ENCODE measurements at places on chromosomes 6 and 20.

DNA sequence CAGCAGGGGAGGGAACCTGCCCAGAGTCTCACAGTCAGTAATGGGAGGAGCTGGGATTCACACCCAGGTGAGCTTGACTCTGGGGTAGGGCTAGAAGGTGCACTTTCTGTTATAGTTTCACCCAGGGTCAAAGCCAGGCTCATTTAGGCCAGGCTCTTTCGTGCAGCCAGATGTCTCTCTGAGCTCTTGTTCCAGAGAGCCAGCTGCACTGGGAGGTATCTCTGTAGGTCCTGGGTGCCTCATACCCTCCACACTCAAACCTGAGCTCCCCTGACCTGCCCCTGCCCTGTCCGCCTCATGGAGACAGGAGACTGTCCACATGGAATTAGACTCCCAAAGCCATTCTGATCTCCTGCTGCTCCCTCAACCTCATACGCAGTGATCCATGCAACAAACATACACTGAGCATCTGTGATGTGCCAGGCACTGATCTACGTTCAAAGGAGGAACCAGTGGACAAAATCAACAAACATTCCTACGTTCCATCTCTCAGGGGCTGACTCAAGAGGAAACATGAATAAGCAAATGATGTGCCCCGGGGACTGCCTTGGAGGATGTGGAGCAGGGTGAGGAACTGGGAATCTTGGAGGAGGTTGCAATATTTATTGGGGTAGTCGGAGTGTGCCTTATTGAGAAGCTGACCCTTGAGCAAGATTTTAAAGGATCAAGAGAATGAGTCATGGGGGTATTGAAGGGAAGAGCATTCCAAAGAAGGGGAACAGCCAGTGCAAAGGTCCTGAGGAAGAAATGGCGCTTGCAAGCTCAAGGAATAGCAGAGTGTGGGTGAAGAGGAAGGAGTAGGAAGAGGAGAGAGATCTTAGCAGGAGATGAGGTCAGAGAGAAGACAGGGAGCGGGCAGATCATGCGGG lies 71.3 kb upstream of the TOX2 start:
- no peak for DNase-seq

DNA sequence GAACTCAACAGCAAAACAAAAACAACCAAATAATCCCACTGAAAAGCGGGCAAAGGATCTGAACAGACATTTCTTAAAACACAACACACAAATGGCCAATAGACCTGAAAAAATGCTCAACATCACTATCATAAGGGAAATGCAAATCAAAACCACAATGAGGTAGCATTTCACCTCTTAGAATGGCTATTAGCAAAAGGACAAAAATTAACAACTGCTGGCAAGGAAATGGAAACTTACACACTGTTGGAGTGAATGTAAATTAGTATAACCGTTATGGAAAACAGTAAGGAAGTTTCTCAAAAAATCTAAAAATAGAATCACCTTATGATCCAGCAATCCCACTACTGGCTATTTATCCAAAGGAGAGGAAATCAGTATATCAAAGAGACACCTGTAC lies 20.9 kb downstream of the FAM8A1 start:
- no peak for DNase-seq

GRCh38 chr6:138818496-138819194 lies 22.8 kb downstream of the ECT2L start:
- no peak for DNase-seq

GRCh38 chr20:45792317-45793118 lies 764 bp downstream of the DNTTIP1 start:
- DNase-seq: no peak

- no peak for DNase-seq
These were observed 128.6 kb downstream of the UNC5CL start for GRCh38 chr6:40910260-40910893.

- DNase-seq: no peak
These were observed 37.0 kb downstream of the BCKDHB start for GRCh38 chr6:80143419-80143937.

GRCh38 chr6:138518054-138518453 lies 18.8 kb upstream of the NHSL1 start:
- DNase-seq: no peak

DNA sequence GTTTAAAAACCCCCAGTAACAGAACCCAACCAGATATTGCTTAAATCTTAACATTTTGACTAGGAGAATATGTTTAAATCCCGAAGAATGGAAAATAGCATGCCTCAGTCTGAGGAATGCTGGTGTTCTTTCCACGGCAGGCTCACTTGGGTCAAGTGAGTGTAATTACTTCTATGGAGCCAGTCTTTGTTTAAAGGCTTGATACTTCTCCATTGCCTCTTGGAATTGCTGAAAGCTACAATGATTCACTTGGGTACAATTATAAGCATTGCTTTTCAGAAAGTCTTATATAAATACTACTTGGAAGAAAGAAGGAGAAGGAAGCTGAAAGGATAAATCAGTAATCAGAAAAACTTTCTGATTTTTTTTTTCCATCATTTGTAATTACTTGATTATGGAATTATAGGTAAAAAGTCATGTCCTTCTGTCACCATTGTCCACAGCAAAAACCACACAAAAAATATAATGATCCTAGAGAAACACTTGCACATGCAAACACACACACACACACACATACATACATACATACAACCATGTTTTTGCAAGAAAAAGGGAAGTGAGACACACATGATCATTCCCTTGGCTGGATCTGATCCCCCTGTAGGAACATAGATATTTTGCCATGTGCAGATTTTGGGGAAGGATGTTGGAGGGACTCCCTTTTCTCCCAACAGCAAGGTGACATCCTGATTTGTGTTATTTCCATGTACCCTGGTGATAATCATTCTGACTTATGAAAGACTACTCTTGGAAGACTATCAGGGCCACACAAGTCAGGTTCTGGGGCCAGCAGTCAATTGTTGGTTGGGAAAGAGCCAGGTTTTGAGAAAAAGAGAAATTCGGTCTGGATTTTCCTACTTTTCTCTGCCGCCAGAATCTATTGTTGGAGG lies 396.0 kb upstream of the BTBD3 start:
- DNase-seq: no peak

DNA sequence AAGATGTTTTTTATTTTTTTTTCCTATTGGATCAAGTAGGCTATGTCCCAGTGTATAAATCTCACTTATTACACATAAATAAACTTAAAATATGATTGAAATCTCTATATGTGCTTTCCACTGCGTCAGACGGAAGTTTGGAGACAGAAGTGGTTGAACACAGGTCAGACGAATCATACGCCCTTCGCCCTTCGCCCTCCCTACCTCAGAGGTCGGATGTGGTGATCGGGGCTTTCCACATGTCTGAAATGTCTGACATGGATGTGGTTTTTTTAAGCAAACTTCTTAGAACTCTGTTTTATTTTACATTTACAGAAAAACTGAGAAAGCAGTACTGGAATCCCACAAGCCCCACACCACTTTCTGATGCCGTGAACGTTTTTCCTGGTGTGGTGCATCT lies 344.4 kb downstream of the THBS2 start:
- DNase-seq: no peak

GRCh38 chr6:168126566-168127383 lies 47.8 kb upstream of the FRMD1 start:
- DNase-seq: no peak

DNA sequence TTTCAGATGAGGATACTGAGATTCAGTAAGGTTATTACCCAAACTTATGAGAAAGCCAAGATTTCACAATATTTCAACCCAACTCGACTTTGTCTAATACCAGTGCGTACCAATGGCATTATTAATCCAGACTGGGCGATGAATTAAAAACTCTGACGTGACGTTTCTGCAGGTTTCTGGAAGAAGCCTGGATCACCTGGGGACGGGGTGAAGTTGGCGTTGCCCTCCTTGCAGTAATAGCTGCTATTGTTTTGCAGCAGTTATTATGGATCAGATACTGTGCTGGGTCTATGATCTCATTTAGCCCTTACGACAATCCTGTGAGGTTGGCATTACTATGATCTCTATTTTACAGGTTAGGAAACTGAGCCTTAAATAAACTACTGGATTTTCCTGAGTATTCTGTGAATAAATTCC lies 569 bp upstream of the CDC5L start:
- DNase-seq: no peak

GRCh38 chr6:29011276-29011734 lies 6.2 kb upstream of the ZNF311 start:
- DNase-seq: no peak

DNA sequence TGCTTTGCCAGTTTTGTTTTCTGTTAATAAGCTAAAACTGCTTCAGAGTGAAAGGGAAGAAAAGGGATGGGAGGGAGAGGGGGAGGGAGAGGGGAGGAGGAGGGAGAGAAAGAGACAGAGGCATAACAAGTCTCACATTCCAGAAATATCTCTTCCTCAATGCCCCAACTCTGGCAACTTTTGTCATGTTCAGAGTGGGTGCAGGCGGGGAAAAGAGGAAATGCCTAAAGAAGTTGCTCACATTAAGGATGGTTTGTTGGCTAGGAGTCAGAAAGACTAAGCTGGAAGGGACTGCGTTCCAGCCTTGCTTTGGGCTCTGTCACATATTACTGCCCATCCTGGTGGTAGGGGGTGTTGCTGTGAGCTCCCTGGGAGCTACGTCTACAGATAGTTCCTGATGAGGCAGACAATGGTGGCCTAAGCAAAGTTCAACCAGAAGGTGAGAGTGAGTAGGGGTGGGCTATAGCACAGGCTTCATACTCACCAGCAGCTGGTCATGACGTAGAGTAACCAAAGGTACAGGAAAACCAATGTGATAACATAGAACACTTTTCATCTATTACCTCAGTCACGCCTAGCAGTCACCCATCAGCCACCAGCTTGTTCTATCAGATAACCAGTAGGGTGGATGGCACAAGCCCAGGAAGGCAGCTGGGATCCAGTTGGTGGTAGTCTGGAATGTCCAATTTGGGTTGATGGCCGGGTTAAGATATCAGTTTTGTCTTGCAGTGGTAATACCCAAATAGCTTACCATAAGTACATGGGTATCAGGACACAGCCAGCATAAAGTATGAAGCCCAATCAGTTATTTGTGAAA lies 2.1 kb downstream of the TSPYL4 start:
- DNase-seq: no peak

GRCh38 chr6:97456070-97456469 lies 173.1 kb upstream of the MMS22L start:
- no peak for DNase-seq

DNA sequence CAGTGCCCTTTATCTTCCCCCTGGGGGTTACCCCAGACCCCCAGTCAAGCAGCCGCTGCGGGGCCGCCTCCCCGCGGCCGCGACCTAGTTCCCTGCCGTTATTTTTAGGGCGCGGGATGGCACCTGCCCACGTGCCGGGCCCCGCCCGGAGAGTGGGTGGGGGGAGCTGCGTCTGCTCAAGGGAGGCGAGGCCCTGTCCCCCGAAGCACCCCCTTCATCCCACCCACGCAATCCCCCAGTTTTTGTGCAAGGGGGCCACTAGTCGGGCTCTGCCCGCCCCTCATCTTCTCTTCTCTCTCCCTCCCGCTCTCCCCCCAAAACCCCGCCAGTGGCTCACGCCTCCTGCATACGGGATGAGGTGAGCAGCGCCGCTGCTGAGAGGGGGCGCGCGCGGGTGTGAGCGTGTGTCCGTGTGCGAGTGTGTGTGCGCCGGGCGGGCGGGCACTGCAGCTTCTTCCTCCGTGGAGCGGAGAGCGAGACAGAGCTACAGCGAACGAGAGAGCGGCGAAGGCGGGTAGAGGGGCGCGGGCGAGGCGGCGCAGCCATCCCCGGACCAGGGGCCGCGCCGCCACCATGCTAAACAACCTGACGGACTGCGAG lies at the start of gene SLC12A5:
Gene SLC12A5, plus strand, starts transcription at position 444 of the 600 bp plus-strand sequence. Its CDS starts 130 bp downstream, at position 574.
- no peak for DNase-seq

- no peak for DNase-seq
These were observed 184.7 kb upstream of the PREP start for GRCh38 chr6:105587349-105588122.

DNA sequence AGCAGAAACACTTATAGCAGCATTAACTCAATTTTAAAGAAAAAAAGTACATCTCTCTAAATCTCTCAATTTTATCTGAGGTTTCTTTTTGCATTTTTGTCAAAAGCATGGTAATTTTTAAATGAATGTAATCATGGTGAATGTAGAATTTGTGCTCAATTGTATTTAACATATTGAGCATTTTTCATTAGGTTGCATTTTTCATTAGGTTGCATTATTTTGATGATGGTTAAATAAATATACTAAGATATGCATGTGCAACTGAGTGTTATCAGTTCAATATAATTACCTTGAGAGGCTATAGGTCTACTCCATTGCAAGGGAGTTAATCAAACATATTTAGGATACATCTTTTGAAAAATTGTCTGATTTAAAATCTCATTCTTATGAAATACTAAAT lies 355.1 kb upstream of the SPTLC3 start:
- DNase-seq: no peak

DNA sequence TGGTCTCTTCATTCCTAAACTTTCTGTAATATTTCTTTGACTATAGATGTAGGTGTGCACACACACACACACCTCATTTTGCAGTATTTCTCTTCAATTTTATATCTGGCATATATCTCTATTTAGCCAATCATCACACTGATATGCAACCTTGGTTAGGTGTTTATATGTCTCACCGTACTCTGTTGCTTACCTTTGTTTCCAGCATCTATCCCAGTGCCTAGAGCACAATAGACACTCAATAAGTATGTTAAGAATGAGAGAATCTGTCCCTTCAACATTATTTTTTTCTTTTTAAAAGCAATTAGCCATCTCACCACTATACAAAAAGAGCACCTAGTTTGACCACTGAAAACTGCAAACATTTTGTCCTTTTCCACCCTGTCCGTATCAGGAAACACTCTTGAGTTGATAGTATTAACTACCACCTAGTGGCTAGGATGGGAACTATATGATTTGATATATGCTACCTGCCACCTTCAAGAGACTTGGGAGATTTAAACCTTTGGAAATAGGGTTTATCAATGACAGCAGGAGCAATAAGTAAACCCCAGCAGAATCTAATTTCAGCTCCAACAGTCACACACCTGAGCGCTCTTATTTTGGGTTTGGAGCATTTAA lies 48.7 kb upstream of the RSPO3 start:
- no peak for DNase-seq

DNA sequence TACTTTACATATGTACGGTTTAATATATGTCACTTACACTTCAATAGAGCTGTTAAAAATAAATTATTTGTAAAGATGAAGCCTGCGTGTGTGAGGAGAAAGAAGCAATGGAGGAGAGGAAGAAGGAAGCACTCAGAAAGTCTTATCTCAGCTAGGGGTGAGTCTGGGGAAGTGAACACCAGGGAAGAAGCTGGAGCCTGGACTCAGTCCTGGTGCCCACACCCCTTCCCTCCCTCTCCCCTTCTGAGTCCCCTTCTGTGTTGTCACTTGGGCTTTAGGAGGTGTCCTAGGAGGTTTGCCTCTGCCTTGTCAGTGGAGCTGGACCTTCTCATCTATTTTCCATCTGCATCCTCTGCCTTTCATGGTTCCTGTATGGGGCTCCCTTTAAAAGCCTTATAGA lies 1.9 kb downstream of the SIRPB2 start:
- DNase-seq: no peak

GRCh38 chr6:125182237-125183008 lies 28.9 kb downstream of the TPD52L1 start:
- no peak for DNase-seq

- no peak for DNase-seq
These were observed 89.3 kb downstream of the HAO1 start for GRCh38 chr20:7850775-7851490.

- DNase-seq: no peak
These were observed 164.8 kb downstream of the TFAP2C start for GRCh38 chr20:56793916-56794315.

GRCh38 chr6:48986845-48987244 lies 476.2 kb downstream of the MMUT start:
- no peak for DNase-seq
